ENCODE measurements at places on chromosomes 3 and 15. TPM values are rescaled to one million over a fixed set of nuclear protein-coding genes. Genes with fewer than 3 reads are reported as not detected.

DNA sequence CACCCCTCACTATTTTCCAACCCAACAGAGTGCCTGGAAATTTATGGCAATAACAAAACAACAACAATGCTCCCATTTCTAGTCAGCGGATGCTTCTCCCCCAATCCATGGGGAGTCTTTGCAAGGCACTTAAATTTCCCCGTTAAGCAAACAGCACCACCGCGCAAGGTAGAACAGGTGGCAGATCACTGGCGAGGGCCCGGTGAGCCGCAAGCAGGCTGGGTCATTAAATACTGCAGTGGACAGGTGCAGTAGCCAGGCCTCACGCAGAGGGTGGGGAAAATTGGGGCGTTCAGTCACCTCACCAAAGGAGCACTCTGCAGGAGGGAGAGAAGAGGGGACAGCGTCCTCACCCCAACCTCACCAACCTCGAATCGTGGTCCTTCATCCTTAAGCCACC, 147.5 kb downstream of the NTRK3 start:
- no peak for DNase-seq

DNA sequence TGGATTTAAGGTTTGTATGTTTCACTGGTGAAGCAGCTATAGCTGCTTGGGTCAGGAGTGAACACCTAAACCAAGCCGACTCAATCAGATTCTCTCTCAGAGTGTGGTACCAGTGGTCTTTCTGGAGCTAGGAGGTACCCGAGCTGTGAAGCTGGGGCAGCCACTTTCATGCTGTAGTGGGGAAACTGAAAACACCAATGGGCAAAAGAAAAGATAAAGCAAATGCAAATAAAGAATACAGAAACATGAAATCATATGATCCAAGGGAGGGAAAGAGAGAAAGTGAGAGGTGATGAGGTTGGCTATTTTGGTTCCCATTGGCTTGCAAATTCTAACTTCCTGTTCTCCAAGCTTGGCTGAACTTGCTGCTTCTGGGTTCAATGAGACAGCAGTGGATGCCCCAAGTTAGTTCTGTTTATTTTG, 212.3 kb upstream of the CFAP20DC start:
- DNase-seq, result no peak

The SMCO1 gene
- not detected for total RNA-seq

DNA sequence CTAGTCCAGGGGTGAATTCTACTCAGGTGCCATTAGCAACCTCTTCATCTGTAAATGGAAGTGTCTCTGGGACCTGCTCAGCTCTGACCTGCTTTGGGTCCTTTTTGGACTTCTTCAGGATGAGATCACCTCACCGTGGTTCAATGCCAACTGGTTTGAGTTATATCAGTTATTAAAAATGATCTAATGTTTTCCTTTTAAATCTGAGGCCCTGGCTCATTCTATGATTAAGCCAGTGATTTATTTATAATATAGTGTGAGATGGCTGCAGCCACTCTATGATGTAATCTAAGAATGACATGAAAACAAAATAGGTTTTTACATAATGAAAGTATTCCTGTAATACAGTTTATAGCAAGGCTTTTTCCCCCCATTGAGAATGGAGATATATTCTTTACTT, 79.4 kb downstream of the LPP start:
- DNase-seq, result peak; percentile 28

The EPHA6 gene
- total RNA-seq, result under 0.01 TPM

The BTD gene
- total RNA-seq, result 49.2 TPM

The THBS1 gene
- total RNA-seq, result 7,970 TPM

DNA sequence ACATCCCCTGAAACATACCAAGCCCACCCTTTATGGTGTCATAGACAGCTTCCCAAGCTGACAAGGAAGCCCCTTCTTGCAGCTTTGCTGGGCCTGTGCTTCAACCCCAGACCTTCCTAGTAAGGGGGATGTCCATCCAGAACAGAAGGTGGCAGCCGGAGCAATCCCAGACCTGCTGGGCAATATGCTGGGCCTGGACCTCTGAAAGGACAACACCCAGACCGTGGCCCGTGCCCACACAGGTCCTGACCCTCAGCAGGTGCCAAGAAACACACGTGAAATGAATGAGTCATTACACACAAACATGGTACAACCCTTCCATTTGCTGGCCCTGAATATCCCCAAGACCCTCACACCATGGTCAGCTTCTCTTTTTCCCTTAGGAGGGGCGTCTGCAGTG, 19.8 kb upstream of the VILL start:
- DNase-seq, result no peak

The C3orf85 gene
- not detected for total RNA-seq

DNA sequence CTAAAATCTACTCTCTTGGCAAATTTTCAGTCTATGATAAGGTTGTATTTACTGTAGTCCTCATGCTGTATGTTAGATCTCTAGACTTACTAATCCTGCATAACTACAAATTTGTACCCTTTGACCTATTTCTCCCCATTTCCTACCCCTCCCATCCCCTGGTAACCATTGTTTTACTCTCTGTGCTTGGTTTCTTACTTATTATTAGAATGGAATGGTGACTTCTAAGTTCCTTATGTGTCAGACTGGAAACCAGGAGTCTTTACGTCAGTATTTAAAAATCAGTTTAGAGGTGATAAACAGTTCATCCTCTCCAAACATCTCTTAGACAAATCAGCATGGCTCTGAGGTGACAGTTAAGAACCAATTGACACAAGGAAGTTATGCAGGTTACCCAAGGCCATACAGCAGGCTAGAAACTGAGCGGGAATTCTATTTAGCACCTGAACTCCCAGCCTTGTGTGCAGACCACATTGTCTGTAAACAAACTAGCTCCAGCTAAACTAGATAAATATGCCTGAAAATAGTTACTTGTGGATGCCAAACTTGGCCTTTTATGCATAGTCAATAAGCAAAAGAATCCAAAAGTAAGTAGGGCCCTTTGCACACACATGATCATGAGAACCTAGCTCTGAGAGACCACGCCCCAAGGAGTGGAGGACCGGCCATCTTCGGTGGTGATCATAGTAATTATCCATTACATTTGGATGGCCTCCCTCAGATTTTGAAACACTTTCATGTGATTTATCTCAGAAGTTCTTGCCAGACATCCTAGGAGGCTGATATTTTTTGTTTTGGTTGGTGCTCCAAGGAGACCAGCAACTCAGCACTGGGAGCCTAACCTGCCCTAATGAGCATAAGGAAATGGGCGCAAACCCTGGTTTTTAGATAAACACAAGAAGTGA, 72.3 kb upstream of the BOC start:
- no peak for DNase-seq

DNA sequence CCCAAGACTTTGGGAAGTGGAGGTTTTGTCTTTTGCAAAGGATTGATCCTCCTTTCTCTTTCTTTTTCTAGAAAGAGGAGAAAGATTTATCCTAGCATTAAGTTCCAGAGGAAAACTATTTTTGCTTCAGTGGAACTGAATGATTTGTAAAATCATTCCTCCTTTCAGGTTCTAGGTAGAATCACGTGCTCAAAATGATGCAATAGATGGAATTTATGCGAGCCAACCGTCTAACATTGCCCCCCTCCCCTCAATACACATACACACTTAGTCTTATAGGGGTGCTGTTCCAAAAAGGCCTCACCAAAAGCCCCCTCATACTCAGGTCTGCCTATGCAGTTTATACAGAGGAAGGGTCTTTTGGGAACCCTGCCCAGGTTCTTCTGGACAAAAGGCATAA, 85.3 kb downstream of the AQP9 start:
- DNase-seq, result no peak

DNA sequence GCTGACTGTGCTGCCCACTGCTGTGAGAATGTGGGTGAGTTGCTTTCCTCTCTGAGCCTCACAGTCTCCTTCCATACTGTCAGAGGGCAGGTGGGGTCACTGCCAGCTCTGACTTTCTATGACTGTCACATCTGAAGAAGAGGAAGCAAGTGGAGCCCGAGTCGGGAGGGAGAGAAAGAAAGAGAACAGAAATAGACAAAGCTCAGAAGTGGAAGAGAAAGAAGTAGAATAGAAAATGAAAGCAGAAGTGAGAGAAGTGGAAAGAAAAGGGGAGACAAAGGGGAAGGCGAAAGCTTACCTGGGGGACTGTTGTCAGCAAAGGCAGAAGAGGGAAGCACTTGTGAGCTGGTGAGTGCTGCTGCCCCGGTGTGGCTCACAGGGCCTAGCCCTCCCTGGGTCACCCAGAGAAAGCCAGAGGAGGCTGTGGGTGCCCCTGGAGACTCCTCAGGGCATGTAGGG, 57.9 kb downstream of the EPHB1 start:
- no peak for DNase-seq

- no peak for DNase-seq
These were observed 14.6 kb downstream of the MRPS25 start for GRCh38 chr3:15050405-15051092.

The SLCO2A1 gene
- 10.7 TPM for total RNA-seq

The CFAP20DC gene
- total RNA-seq, result 1.2 TPM

The RBSN gene
- 28.2 TPM for total RNA-seq

DNA sequence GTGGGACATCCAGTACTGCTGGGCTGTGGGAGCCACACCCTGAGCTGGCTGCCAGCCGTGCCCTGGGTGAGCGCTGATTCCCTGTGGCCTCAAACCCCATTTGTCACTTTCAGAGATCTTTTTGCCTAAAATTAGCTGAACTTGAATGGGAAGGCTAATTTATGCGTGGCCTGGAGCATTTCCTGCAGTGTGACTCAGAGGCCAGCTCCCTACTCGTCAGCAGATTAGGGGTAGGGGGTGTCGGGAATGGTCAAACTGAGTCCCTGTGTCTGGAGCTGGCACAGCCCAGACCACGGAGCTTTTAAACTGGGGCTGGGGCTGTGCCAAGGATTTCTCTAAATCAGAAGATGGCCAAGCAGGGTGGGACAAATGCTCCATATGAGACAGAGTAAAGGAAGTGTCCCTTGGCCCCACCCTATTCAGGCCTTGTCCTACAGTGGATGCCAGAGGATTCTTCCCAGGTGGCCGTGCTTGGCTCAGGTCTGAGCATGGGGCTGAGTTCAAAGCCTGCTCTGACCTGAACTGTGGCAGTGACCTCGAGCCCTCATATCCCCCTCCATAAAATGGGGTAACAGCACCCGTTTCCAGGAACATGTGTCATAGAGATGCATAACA, 59.7 kb downstream of the ATP2B2 start:
- DNase-seq, result no peak

DNA sequence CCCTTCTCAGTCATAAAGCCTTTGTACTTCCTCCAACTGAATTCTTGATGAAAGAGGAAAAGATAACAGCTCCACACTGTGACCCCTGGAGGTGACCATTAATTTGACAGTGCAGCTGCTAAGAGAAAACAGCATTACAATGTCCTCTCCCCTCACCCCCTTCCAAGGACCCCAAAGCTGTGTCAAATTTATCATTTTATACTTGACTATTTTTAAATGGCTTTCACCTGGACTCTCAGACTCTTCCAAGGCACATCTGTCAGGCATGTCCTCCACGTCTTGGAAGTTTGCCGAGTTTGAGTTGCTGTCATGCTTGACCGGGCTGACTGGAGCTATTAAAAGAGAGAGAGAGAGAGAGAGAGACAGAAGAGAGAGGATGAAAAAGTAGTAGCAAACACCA, 236.5 kb downstream of the WDR72 start:
- no peak for DNase-seq

The B3GNT5 gene
- 40.3 TPM for total RNA-seq

The CPNE9 gene
- total RNA-seq, result not detected
